Hematopoietic multipotent progenitor cell treated with erythropoietin and hydrocortisone succinate and interleukin-3 and kit ligand, for 15 days (in vitro differentiated cells): ENCODE measurements at places on chromosomes 5 and 9.

DNA sequence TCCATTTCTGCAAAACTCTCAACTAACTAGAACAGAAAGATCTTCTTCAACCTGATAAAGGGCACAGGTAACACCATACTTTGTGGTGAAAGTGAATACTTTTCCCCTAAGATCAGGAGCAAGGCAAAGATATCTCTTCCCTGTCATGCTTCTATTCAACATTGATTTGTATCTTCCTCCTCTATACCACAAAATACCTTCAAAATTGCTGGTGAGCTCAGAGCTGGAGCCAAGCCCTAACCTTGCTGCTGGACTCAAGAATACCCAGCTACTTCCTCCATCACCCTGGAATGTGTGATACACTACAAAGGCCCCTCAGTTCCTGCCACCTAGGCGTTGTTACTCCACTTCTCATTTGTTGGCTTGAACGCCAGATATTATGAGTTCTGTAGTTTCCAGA, 499.0 kb downstream of the ACTL7B start:
- DNase-seq: no peak

- no peak for DNase-seq
These were observed 364.2 kb downstream of the OSTF1 start for GRCh38 chr9:75452512-75452911.

GRCh38 chr5:56516441-56516840, 283.3 kb upstream of the ANKRD55 start:
- DNase-seq: no peak

GRCh38 chr5:109705596-109705995, 15.9 kb downstream of the MAN2A1 start:
- no peak for DNase-seq

DNA sequence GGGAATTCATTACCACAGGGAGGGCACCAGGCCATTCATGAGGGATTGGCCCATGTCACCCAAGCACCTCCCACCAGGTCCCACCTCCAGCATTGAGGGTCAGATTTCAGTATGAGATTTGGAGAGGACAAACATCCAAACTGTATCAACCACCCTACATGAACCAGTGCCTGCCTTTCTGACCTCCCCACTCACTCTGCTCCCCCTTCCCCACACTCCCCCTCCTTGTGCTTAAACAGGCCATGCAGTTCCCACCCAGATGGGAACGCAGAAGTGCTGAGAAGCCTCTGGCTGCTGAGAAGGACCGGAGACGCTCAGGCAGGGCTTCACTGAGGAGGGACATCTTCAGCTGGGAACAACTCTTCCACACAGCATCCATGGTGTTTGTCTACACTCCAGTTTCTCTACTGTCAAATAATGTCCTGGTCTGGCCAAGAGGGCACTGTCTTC, 30.0 kb upstream of the ADAMTS2 start:
- no peak for DNase-seq

- DNase-seq: no peak
These were observed 774 bp upstream of the ADAMTS16 start for GRCh38 chr5:5139336-5139776.

DNA sequence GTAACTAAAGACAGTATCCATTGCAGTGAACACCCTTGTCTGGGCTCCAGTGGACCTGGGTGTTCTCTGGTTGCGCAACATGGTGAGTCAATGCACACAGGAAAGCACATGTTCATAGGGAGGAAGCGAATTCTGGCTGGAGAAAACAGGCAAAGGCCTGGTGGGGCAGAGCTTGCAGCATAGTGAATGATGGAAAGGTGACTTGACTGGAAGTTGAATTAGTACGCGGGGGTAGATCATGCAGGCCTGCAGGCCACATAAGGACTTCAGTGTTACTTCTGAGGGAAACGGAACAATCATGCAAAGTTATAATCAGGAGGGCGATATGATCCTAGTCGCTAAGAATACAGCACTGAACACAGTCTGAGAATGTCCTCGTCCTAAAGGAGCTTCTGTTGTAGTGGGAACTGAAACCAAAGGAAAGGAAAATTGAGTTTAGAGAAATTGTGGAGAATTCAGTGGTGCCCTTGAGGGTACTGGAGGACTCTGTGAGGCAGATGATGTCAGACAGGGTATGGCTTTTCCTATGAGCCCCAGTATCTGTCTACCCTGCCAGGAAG, 71.9 kb upstream of the RANBP3L start:
- no peak for DNase-seq

DNA sequence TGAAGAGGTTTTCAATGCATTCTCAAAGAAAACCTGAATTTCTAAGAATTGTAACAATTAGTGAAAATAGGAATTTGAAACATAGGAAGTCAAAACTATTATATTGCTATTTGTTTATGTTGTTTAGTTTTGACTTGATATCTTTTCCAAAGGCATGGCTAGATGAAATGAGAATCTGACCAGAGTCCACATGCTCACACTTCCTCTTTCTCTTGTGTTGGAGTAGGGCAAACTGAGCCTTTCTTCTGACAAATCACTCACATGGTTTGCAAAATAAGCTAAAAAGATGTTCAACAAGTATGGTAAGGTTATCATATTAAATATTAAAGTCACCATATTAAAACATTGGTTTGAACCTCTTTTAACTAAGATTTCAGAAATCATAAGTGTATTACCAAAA, 512.6 kb downstream of the ISL1 start:
- no peak for DNase-seq

DNA sequence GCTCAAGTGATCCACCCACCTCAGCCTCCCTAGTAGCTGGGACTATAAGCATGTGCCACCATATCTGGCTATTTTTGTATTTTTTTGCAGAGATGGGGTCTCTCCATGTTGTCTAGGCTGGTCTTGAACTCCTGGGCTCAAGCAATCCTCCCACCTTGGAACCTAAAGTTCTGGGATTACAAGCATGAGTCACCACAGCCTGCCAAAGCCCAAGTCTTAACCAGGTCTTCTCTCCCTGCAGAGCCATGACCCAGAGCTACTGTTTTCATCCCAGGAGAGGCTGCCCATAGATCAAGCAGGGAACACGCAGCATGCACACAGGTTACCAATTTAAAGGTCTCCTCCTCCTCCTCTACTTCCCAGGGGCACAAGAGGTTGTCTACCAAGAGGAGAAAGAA, 29.7 kb downstream of the PCDHGC5 start:
- DNase-seq: no peak

GRCh38 chr5:94891972-94892371, 273.5 kb downstream of the SLF1 start:
- no peak for DNase-seq

GRCh38 chr5:172487671-172488070, 33.3 kb upstream of the SH3PXD2B start:
- DNase-seq: no peak

DNA sequence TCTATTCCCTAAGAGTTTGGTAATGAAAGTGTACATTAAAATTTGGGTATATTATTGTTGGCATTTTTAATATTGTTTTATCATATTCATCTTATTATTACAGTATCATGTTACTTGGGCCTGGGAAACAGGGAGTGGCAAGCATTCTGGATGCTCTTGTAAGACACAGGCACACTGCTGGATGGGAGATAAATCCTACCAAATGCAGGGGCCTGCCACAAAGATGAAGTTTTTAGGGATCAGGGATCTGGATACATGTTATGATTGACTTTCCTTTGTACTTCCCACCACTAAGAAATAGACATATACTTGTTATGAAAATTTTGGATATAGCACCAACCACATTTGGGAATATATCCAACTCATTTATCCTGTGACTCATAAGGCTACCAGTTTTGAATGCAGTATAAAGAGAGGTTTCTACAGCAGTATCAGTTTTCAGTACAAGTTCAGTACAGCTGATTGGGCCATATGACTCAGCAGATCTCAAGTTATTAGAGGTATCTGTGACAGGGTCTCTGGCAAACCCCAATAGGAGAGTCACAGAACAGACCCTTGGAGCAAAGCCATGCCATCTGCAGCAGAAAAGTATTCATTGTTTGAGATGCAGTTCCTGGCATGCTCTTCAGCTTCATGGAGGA, 360.1 kb downstream of the DMAC1 start:
- DNase-seq: no peak

- no peak for DNase-seq
These were observed 23.6 kb downstream of the PRRC2B start for GRCh38 chr9:131417264-131418142.

DNA sequence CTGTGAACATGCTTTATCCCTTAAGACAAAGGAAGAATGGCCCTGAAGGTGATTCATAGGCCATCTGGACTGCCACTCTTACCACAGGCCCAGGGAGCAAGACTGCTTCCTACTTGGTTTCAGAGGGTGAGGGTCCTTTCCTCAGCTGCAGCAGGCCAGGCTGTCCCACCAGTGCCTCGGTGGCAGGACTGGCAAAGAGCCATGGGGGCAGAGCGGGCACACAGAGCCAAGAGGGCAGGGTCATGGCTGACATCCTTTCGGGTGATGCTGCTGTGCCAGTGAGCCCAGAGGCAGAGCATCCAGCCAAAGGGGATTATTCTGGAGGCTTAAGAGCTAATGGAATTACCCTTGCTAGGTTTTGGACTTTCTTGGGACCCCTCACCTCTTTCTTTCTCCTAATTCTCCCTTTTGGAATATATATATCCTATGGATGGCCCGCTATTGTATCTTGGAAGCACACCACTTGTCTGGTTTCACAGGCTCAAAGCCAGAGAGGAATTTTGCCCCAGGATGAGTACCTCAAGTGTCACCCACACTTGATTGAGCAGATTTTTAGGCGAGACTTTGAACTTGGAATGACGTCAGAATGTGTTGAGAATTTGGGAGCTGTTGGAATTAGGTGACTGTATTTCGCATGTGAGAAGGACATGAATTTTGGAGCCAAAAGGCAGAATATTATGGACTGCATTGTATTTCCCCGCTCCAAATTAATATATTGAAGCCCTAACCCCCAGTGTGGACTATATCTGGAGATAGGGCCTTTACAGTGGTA, 180.6 kb downstream of the BARX1 start:
- DNase-seq: no peak

GRCh38 chr5:14246350-14247053, 103.4 kb downstream of the TRIO start:
- DNase-seq: no peak

DNA sequence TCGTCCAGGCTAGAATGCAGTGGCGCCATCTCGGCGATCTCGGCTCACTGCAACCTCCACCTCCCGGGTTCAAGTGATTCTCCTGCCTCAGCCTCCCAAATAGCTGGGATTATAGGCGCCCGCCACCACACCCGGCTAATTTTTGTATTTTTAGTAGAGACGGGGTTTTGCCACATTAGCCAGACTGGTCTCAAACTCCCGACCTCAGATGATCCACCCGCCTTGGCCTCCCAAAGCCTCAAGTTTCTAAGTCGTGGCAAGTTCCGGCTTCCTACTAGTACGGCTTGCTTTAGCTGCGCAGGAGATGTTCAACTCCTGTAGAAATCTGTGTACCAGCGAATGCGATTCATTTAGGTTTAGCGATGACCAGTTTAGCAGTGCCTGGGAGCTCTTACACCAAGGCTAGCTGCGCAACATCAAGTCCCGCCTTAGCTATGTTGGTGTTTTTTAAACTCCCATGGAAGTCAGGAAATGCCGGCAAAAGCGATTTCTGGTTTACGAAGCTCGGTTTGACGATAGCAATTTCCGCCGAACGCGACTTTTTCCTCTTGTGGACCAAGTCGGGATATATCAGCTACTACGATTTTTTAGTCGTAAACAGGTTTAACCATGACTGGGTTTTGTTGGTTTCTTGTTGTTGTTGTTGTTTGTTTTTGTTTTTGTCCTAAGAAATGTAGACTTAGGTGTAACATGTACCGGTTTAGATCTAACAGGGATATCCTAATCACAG, 46.4 kb downstream of the ANXA2R start:
- DNase-seq: peak; percentile 70

DNA sequence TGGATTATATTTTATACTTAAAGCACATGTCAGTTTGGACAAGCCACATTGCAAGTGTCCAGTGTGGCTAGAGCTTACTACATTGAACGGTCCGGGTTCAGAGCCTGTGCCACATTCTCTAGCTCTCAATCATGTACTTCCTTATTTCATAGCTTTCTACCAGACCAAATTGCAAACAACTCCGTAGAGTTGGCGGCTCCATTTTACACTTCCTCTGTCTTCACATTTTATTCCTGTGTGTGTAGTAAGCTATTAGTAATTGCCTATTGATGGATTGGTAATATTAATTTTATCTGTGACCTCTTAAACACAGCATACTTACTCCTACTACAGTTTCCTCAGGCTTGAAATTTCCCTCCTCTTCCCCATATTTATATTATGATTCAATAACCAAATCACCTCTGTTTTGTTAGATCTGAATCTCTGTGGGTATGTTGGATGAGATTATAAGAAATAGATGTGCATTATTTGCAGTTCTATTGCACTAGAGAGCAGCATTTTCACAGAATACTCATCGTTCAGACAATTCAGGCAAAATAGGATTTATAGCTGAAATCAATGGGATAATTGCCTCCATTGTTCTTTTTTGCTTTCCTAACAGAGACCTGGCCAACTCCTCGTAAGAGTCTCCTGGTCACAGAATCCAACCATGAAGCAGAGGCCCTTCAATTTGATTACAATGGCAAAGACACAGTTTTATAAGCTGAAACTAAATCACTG, 29.0 kb upstream of the C9orf72 start:
- no peak for DNase-seq

DNA sequence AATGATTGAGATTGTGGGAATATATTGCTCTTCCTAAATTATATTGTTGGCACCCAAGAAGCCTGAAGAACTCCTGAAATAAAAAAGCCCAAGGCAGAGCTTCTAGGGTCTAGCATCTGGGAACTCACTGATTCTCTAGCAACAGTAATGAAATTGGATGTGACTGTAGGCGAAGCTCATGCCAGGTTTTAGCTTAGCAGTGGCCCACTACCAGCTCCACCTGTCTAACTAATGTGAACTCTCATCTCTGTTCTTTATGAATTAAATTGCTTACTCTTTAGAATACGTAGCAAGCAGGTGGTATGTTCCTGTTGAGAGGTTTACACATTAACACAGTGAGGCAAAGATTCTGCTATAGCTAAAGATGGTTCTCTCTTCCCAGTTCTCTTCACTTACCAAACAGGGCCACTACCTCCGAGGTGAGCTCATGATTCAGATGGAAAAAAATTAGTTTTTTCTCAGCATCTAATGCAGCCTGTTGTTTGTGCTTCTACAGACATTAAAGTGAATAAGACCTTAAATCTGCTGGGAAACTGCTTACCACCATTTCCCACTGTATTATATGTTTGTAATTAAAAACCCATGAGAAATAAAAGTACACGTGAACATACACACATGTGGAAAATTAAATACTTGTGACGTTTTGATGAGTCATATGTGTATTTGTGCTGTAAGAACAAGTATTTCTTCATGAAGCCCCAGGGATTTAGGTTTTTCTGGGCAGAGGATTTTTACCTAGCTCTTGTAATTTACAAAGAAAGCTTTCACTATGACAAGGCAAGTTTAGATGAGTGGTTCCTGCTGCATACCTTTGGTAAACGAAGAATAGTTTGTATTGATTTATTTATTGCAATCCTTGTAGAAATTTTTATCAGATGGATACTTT, 360.1 kb downstream of the KDM4C start:
- no peak for DNase-seq

DNA sequence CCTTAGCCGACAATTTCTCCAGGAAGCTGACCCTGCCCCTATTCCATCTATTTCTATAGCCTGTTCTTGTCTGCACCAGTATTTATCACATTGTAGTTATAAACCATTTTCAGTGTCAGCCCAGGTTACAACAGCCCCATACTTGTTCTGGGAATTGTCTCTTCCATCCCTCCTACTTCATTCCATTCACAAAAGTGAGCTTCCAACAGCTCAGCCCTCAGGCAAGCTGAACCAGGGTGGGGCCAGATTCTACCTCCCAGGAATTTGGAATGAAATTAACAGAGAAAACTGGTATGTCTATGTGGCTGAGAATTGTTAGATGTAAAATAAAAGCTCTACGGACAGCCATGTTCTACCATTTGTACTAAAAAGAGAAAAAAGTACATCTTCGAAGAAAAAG, 36.1 kb downstream of the STRBP start:
- no peak for DNase-seq
